Stimulated activated CD4-positive, alpha-beta T cell treated with anti-CD3 and anti-CD28 coated beads, TNF-alpha, amount 100 ng/mL, for 1 hour (primary cell): ENCODE measurements at places on chromosomes 2 and 18.

GRCh38 chr2:239042046-239042445, 194.2 kb downstream of the TWIST2 start:
- no peak for DNase-seq

DNA sequence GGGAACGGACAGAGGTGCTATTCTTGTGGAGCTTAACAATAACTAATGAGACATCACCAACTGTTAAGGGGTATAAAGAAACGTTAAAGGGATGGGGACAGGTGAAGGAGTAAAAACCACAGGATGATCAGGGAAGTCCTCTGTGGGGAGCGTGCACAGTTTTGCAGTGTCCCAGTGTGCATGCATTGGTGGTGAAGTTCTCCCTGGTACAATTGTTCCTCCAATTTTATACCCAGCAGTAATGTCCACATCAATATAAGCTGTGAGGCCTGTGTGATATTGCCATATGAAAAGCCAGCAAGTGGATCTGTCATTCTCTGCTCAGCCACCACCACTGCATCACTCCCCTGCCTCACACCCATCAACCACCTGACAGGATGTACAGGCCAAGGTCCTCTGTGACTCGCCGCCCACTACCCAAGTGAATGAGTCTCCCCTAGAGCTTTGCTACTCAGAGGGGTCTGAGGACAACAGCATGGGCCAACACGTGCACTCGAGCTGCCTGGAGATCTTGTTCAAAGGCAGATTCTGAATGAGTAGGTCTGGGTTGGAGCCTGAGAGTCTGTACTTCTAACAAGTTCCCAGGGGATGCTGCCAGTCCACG, 4.6 kb downstream of the MLPH start:
- no peak for DNase-seq

DNA sequence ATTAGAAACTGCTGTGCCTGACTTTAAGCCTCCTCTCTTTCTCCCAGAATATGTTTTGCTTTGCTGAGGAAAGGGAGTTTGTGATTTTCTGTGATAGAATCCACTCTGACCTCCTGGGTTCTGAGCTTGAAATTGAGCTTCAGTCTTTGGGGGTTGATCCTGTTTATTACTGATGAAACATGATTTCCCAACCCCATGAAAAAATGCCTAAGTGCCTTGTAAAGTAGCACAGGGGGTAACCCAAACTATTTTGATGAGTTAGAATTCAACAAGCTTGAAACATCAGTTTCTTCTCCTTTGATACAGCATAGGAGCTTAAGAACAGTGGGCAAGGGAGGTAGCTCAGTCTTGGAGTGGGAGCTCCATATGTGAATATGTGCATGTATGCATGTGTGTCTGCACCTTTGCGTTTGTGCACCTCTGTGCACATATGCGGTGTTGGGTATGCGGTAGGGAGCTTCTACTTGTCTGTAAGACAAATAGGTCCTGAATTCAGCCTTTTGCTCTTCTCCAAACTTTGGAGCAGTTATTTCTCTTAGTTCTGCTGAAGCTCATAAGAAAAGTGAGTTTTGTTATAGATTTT, 364.6 kb downstream of the OSR1 start:
- DNase-seq = no peak

GRCh38 chr18:22628795-22629510, 211.2 kb upstream of the CTAGE1 start:
- no peak for DNase-seq

GRCh38 chr2:187842315-187842714, 288.1 kb upstream of the TFPI start:
- no peak for DNase-seq

DNA sequence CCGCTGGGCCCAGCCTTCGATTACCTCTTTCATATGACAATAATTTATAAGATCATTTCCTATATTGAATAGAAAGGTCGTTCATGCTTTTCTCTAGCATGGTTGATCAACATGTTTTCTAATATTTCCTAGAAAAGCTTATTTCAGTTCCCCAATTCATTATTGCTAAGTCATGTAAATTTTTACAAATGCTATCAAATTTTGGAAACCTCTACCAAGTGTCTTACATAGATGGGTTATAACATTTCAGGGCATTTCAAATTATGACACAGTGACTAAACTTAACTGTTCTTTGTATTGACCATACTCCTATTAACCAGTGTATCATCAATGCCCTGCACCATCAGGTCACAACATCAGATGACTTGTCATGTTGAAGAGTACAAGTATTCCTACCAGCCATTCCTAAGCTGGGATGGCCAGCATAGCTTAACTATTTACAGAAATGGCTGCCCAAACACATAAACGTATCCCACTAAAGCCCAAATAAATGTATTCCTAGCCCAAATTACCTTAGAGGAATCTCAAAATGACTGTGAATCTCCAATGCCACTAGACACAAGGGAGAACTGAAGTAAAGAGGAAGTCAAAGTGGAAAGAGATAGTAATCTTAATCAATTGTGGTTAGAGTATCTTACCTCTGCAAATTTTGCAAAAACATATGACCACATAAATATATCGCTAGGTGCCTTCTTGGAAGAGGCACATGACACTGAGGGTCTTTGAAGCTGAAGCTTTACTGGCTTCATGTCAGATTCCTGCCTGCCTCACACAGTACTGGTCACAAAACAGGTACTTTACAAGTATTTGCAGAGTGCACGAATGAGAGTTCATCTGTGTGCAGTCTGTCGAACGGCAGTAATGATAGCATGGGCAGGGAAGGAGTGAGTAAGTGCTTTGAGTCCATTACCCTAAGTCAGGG, 87.3 kb upstream of the TLK1 start:
- DNase-seq = no peak
